HepG2 (cell line): ENCODE measurements at places on chromosomes 3 and 15.

- H3K4me3 ChIP-seq, result no peak overlapping the region
- H3K27ac ChIP-seq, result no peak overlapping the region
- no peaks in the 10 kb centered on the region for H3K27me3 ChIP-seq
- no peak for DNase-seq
- peaks cover 8% of the 10 kb centered on the region for H3K4me1 ChIP-seq
Observed at GRCh38 chr3:22115581-22115980, 364.6 kb upstream of the ZNF385D start.

DNA sequence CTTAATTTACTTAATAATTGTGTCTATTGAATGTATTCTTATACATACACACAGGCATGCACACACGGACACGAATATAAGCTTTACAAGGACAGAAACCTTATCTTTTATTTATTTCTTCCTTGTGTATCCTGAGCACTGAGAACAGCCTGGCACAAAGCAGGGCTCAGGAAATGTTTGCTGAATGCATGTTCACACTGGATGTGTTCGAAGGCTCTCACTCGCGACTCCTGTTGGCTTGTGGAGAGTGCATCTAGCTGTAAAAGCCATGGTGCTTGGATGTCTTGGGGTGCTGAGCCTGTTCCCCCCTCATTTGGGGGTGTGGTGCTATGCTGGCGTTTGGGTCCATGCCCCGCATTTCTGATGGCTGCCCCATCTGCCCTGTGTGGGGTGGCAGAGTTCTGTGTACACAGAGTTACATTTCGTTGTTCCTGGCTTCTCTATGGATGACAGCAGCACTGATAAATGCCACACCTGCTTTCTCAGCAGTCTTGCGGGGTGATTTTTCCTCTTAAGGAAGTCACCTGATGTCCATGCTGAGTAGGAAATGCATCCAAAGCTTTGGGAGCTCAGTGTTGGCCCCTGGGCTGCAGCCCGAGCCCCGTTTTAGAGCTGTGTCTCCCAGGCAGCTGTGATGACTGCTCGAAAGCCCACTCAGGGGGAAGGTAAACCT is 148.5 kb downstream of the IGF1R start:
- no peaks in the 10 kb centered on the region for H3K27me3 ChIP-seq
- no peak for DNase-seq
- H3K4me1 ChIP-seq, result peaks cover 56% of the 10 kb centered on the region
- no peaks in the 10 kb centered on the region for H3K36me3 ChIP-seq
- no peak overlapping the region for H3K4me3 ChIP-seq

GRCh38 chr3:165378761-165379160 is 182.6 kb upstream of the SLITRK3 start:
- no peaks in the 10 kb centered on the region for H3K27me3 ChIP-seq
- H3K4me1 ChIP-seq, result no peaks in the 10 kb centered on the region
- H3K27ac ChIP-seq, result no peak overlapping the region
- no peak overlapping the region for H3K4me3 ChIP-seq

GRCh38 chr3:42822828-42823227 is 13.6 kb downstream of the ACKR2 start:
- H3K36me3 ChIP-seq, result no peaks in the 10 kb centered on the region
- peak overlapping the region; percentile 76 for H3K27ac ChIP-seq
- no peaks in the 10 kb centered on the region for H3K27me3 ChIP-seq
- H3K4me3 ChIP-seq, result 0 out of 2 replicates have a peak overlapping the region, but pooled peaks have one; percentile 8
- peak; percentile 76 for DNase-seq

DNA sequence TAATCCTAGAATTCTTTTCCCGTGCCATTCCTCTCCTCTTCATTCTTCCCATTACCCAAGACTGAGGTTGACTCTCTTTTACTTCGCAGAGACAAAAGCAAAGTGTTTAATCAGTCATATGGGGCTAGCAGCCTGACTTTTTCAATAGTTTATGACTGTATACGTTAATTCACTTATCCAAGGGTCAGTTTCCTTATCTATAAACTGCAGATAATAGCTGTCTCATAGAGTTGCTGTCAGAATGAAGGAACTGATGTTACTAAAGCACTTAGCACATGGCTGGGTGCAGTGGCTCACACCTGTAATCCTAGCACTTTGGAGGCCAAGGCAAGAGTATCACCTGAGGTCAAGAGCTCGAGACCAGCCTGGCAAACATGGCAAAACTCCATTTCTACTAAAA is 43.5 kb upstream of the ULK4 start:
- no peaks in the 10 kb centered on the region for H3K36me3 ChIP-seq
- 0 out of 2 replicates have a peak, but pooled peaks cover 2% of the 10 kb centered on the region for H3K4me1 ChIP-seq
- no peak for DNase-seq
- H3K4me3 ChIP-seq, result no peak overlapping the region
- H3K27me3 ChIP-seq, result peaks cover 1% of the 10 kb centered on the region; the same call in 1 of the 2 replicates

GRCh38 chr3:141021261-141021660 is 29.9 kb upstream of the SPSB4 start:
- no peaks in the 10 kb centered on the region for H3K4me1 ChIP-seq
- H3K27me3 ChIP-seq, result no peaks in the 10 kb centered on the region; the same call in 1 of the 2 replicates
- no peak overlapping the region for H3K27ac ChIP-seq
- DNase-seq, result no peak

DNA sequence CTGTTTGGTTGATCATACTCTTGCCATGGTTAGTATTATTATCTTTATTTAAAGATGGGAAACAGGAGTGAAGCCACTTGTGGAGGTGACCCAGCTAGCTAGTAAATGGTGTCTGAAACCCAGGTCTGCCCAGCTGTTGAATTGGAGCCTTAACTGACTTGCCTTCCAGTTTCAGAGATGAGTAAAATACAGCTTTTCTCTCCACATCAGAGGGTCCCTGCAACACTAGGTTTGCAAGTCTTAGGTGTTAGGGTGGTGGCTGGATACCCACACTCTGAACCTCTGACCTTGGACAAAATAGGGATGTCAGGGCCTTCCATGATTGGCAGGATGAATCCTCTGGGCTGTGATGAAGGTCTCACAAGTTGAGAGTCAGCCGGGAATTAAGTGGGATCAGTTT is 4.1 kb downstream of the FLNB start:
- H3K4me1 ChIP-seq, result peaks cover 80% of the 10 kb centered on the region
- H3K27me3 ChIP-seq, result no peaks in the 10 kb centered on the region; the same call in 2 of the 3 replicates
- H3K27ac ChIP-seq, result no peak overlapping the region
- DNase-seq, result no peak
- H3K4me3 ChIP-seq, result 0 out of 2 replicates have a peak overlapping the region, but pooled peaks have one; percentile 39

GRCh38 chr15:45906230-45906629 is 271.4 kb downstream of the SQOR start:
- no peak overlapping the region for H3K27ac ChIP-seq
- H3K4me3 ChIP-seq, result no peak overlapping the region
- no peak for DNase-seq

DNA sequence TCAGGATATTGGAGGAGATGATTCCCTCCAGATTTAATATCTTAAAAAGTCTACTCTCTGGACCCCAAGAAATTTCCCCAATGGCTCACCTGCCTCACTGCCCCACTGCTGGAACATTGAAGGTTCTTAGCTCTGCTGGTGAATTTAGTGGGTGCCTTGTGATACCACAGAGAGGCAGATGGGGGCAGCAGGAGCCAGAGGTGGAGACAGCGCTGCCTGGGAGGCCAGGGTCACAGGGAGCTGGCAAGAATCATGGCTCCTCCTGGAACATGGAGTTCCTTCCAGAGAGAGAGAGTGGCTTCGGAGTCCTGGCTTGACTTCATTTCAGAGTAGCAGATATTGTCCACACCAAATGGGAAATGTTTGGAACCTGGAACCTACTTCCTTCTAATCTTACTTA is 263.5 kb upstream of the CFAP20DC start:
- peak; percentile 7 for DNase-seq
- no peaks in the 10 kb centered on the region for H3K4me1 ChIP-seq
- H3K4me3 ChIP-seq, result no peak overlapping the region
- H3K27me3 ChIP-seq, result no peaks in the 10 kb centered on the region
- no peak overlapping the region for H3K27ac ChIP-seq

GRCh38 chr15:75030023-75030413 is 6.6 kb downstream of the PPCDC start:
- H3K4me1 ChIP-seq, result peaks cover 30% of the 10 kb centered on the region
- no peaks in the 10 kb centered on the region for H3K27me3 ChIP-seq
- H3K36me3 ChIP-seq, result no peaks in the 10 kb centered on the region; the same call in none of the 2 replicates
- H3K27ac ChIP-seq, result no peak overlapping the region
- no peak for DNase-seq

GRCh38 chr3:160088492-160089137 is 100.0 kb downstream of the IL12A start:
- no peaks in the 10 kb centered on the region for H3K36me3 ChIP-seq
- no peak overlapping the region for H3K27ac ChIP-seq
- 0 out of 3 replicates have a peak, but pooled peaks cover 3% of the 10 kb centered on the region for H3K27me3 ChIP-seq
- no peak for DNase-seq
- H3K4me3 ChIP-seq, result no peak overlapping the region
- 0 out of 2 replicates have a peak, but pooled peaks cover 7% of the 10 kb centered on the region for H3K4me1 ChIP-seq
